Astrocyte (in vitro differentiated cells and primary cell): ENCODE measurements at places on chromosomes 1 and 21.
A peak's percentile ranks its signal among the peaks of the same experiment; 100 is the strongest.

DNA sequence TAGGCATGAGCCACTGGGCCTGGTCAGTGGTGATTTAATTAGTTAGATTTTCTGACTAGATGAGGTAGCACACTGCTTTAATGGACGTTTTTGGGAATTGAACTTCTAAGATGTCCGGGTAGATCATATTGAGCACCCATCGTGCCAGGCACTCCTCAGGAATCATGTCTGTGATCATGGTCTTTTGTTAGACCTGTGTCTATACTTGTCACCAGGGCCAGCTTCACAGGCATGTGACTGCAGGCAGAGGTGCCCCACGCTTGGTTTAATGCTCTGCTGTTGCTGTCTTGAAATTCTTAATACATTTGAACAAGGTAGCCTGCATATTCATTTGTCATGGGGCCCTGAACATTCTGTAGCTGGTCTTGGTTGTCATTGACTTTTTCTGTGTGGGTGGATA is 19.6 kb downstream of the UBE4B start:
- H3K27me3 ChIP-seq: no peaks in the 10 kb centered on the region
- no peak overlapping the region for H3K4me3 ChIP-seq
- DNase-seq: no peak
- H3K4me1 ChIP-seq: peaks cover 15% of the 10 kb centered on the region
- H3K36me3 ChIP-seq: no peaks in the 10 kb centered on the region
- H3K27ac ChIP-seq: no peak overlapping the region

GRCh38 chr1:63747445-63747844 is 26.4 kb upstream of the ROR1 start:
- H3K27me3 ChIP-seq: no peaks in the 10 kb centered on the region
- no peak overlapping the region for H3K4me3 ChIP-seq
- no peak for DNase-seq
- H3K36me3 ChIP-seq: no peaks in the 10 kb centered on the region
- H3K27ac ChIP-seq: peak overlapping the region; percentile 90

DNA sequence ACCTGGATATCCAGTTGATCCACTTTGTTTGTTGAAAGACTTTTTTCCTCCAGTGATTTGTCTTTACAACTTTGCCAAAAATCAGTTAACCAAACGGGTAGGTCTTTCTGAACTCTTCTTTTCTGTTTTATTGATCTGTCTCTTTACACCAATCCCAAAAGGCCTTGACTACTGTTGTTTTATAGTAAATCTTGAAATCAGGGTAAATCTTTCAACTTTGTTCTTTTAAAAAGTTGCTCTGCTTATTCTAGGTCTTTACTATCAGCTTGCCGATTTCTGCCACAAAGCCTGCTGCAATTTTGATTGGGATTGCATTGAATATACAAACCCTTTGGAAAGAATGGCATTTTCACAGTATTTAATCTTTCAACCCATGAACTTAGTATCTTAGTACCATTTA is 66.6 kb downstream of the ITSN1 start:
- H3K36me3 ChIP-seq: no peaks in the 10 kb centered on the region
- no peak for DNase-seq
- H3K4me3 ChIP-seq: no peak overlapping the region
- H3K4me1 ChIP-seq: no peaks in the 10 kb centered on the region
- no peaks in the 10 kb centered on the region for H3K27me3 ChIP-seq
- no peak overlapping the region for H3K27ac ChIP-seq

DNA sequence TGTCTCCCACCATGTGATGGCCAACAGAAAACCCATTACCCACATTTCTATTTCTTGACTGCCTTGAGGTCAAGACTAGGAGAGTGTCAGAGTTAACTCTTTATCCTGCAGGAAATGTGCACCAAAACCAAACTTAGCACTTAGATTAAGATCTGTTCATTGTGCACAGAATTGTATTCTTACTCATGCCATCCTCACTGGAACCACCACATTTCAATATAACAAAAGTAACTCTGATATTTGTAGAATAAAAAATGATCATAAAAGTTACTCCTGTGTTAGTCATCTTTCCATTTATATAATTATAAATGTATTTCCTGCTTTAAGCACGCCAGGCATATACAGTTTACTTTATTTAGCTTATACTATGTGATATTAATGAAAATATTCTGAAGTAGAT is 193.0 kb upstream of the DPYD start:
- no peaks in the 10 kb centered on the region for H3K36me3 ChIP-seq
- no peak for DNase-seq
- H3K27me3 ChIP-seq: no peaks in the 10 kb centered on the region
- no peak overlapping the region for H3K4me3 ChIP-seq
- H3K27ac ChIP-seq: no peak overlapping the region

DNA sequence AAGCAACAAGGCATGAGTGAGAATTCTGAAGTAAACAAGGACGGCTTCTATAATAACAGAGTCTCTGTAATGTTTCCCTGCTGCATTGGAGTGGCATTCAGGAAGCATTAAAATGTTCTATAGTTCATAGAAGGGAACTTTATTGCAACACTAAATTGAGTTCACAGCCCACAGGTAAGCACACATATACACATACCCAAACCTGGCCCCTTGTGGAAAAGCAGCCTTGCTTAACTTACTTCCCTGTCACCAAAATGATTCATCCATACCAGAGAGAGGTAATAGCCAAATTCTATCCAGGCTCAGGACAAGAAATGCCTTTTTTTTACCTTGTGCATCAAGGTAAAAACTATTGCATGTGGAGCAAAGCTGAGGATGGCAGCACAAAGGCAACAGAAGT is 241.4 kb downstream of the HHIPL2 start:
- DNase-seq: no peak
- peaks cover 3% of the 10 kb centered on the region for H3K27me3 ChIP-seq
- H3K36me3 ChIP-seq: no peaks in the 10 kb centered on the region
- H3K4me3 ChIP-seq: no peak overlapping the region
- H3K4me1 ChIP-seq: no peaks in the 10 kb centered on the region

DNA sequence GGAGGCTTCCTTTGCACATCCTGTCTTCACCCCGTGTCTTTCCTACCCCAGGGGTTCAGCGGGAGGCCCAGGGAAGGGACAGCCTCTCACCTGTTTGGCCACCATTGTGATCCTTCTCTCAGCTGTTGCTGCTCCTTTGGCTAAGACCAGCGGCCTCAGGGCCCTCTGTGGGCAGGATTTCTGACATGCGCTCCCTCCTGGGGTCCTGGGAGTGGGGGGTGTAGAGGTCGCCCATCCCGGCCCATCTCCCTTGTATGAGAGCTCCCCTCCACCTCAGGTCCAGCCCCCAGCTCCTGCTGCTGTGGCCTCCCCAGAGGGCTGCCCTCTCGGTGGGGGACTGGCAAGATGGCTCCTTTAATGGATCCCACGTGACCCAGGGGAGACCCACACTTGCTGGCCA is 120.5 kb downstream of the PRDM2 start:
- no peaks in the 10 kb centered on the region for H3K27me3 ChIP-seq
- H3K36me3 ChIP-seq: no peaks in the 10 kb centered on the region
- DNase-seq: no peak

DNA sequence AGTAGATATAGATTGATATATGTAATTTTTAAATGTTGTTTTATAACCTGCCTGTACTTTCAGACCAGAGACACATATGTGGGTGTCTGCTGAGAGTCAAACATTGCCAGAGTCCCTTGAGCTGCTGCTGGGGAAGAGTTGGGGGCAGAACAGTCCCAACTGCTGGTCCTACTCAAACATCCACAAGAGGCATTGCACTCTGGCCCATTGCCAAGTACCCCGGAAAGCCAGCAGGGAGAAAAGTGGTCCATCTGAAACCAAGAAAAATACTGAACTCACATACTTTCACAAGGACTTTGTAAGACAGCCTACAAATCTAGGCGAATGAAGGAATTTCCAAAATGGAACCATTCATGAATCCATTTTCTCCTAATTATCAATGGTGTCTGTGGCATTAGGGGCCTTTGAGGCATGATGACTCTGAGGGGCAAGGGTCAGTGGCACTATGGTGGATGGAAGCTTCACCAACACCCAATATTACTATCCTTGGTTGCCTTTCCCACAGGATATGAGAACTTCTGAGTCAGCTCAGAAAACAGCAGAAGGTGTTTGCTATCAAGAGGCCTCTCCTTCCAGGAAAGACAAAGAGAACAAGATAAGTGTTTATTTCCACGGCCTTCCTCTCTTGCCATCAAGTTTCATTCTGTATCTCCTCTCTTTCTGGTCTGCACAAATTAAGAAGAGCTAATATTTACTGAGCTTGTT is 7.3 kb upstream of the TBX15 start:
- DNase-seq: no peak
- H3K4me3 ChIP-seq: no peak overlapping the region
- no peak overlapping the region for H3K27ac ChIP-seq

DNA sequence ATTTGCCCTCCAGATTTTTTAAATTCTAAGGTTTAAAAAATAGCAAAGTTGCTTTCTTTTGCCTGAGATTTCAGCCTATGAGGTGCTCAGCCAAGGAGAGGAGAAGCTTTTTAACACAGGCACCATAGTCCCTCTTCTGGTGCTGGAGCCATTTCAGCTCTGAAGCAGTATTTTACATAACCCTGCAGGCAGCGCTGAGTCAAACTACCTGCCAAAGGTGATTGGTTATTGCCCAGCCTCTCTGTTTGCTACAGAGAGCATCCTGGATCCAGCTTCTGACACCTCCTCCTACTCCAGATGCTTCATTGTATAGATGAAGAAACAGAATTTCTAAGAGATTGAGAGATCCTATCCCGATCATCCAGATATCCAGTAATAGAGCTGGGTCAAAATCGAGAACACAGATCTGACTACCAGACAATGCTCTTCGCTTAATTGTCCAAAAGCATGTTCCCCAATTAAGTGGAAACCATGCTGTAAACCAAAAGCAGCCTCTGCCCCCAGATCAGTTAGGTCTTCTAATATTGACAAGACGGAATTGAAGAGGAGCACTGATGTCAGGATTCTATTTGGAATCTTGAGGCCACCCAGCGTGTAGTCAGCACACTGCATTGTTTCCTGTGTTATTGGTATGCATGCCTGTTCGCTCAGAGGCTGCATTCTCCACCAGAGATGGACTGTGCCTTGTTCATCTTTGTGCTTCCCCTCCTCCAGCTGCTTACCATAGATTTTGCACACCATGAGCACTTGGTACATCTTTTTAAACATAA is 22.1 kb downstream of the RGS8 start:
- H3K36me3 ChIP-seq: no peaks in the 10 kb centered on the region
- peaks cover 5% of the 10 kb centered on the region for H3K27me3 ChIP-seq
- no peak overlapping the region for H3K27ac ChIP-seq

DNA sequence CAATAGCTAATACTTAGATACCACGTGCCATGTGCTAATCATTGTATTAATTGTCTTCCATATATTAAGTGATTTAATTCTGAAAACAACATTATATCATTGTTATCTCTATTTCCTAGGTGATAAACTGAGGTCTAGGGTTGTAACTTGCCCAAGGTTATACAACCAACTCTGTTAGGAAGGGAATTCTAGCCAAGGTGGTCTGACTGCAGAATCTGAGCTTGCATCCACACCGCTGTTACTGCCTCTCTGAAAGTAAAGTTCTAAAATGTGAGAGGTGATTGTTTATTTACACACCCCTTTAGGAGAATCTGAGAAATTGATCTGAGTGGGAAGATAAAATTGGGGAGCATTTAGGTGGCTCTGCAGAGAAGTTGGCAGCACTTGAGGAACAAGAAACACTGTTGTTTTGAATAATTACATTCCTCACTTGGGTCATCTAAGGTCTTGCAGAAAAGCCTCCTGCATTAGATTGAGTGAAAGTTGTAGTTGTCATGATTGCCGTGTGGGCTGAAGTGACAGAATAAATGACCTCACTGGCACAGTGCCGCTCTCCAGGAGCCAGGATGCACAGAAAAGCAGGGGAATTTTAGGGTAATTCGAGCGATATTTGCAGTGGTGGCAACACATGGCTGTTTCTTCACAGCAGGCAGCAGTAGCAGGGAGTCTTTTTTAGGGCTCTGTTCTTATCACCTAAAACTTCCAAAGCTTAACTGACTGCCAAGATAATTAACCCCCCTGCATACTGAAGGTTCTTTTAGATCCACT is 121.7 kb downstream of the ADGRL4 start:
- peaks cover 3% of the 10 kb centered on the region for H3K36me3 ChIP-seq
- DNase-seq: peak; percentile 35
- H3K27me3 ChIP-seq: no peaks in the 10 kb centered on the region
- H3K4me1 ChIP-seq: peaks cover 8% of the 10 kb centered on the region

DNA sequence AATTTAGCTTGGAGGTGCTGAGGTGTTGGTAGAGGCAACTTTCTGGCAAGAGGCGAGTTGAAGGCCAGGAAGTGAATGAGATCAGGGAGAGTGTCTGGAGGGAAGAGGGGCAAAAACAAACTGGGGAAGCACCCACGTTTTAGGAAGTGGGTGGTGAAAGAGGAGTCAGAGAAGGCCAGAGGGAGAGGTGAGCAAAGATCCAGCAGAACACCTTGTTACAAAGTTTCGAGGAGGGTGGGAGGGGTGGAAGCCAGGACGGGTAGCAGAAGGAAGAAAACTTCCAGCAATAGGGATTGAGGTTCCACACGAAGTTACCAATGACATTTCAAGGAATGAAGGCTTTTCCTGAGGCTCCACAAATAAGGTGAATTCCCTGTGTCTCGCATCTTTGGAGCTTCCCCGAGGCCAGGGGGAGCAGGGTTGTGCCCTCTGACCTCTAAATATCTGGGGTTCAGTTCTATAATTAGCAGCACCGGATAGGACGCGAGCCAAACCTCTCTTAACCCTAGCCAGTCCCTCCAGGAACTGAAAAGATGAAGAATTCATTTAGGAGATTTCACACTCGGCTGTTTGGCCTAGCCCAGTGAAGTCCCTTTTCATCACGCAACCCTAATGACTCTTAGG is 578 bp upstream of the SESN2 start:
- DNase-seq: no peak
- H3K27me3 ChIP-seq: no peaks in the 10 kb centered on the region
- no peak overlapping the region for H3K4me3 ChIP-seq
- peaks cover 16% of the 10 kb centered on the region for H3K4me1 ChIP-seq

DNA sequence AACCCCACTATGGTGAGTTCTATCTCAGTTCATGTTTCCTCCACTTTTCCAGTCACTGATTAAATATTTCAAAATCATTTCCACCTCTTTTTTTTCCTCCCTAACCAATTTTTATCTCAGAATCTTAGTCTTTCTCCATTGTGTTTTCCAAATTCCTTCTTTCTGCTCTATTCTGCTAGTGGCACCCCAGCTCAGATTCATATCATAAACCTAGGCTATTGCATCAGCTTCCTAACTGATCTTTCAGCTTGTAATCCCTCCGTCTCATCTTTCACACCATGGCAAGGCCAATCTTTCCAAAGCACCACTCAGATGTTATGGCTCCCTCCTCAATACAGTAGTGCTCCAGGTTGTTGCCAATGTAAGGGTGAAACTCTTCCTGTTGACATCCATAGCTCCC is 631.9 kb downstream of the PLPP3 start:
- H3K27ac ChIP-seq: no peak overlapping the region
- H3K27me3 ChIP-seq: no peaks in the 10 kb centered on the region
- no peak overlapping the region for H3K4me3 ChIP-seq
- H3K36me3 ChIP-seq: no peaks in the 10 kb centered on the region
- H3K4me1 ChIP-seq: no peaks in the 10 kb centered on the region

DNA sequence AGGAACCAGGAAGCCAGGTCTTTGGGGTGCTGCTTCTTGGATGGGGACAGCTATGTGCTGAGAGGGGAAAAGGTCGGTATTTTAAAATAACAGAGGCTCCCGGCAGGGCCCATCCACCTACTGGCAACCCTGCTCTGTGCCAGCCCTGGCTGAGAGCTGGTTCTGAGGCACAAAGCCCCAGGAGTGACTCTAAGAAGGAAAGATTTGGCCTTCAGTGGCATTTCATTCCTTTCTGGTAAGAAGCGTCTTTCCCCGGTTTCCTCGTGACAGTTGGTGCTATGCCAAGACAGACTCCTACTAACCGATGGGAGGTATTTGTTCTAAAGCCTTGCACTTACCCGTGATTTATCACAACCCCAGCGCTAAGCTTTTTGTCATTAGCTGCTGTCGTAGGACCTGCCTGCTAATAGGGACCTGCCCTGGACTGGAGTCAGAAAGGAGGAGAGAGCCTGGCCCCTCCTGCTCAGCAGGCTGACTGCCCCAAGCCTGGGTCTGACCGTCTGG is 123.1 kb upstream of the ADAR start:
- H3K4me1 ChIP-seq: peaks cover 41% of the 10 kb centered on the region
- DNase-seq: peak; percentile 75
- no peaks in the 10 kb centered on the region for H3K27me3 ChIP-seq
